Stimulated activated CD4-positive, alpha-beta T cell treated with anti-CD3 and anti-CD28 coated beads, Interleukin-12 subunit alpha, Interleukin-12 subunit beta, amount 100 ng/mL, for 4 hours (primary cell): ENCODE measurements at places on chromosomes 16 and 17.

GRCh38 chr17:8835631-8836364 lies 31.7 kb downstream of the PIK3R6 start:
- no peak for DNase-seq

- DNase-seq = no peak
These were observed 9.5 kb downstream of the MYCBPAP start for GRCh38 chr17:50517504-50518383.

- no peak for DNase-seq
These were observed 24.8 kb downstream of the CCR7 start for GRCh38 chr17:40540448-40540847.

DNA sequence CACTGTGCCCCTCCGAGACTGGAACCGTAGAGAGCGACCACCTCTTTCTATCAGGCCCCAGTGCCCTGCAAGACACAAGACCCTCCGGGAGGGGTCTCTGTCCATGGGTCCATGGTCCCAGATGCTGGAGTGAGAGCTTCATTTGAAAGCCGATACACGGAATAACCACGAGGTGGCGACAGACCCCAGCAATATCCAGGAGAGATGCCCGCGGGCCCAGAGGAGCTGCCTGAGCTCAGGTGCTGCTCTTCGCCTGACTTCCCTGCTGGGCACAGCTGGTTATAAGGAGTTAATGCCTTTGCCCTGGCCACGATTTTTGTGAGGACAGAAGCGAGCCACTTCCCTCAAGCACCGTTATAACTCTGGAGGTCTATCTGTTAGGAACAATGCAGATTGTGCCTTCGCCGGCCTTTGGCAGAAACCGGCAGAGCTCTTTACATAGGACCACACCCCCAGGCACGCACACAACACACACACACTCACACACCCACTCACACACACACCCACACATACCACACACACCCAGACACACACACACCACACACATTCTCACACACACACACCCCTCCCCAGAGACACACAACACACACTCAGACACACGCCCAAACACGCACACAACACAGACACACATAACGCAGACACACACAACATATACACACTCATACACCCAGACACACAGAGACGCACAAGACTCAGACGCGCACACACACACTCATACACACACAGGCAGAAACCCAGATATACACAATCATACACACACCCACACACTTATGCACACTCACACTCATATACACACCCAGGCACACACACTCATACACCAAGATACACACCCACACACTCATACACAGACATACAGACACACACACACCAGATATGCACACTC lies 436.4 kb downstream of the SOX9 start:
- DNase-seq = peak; percentile 45

DNA sequence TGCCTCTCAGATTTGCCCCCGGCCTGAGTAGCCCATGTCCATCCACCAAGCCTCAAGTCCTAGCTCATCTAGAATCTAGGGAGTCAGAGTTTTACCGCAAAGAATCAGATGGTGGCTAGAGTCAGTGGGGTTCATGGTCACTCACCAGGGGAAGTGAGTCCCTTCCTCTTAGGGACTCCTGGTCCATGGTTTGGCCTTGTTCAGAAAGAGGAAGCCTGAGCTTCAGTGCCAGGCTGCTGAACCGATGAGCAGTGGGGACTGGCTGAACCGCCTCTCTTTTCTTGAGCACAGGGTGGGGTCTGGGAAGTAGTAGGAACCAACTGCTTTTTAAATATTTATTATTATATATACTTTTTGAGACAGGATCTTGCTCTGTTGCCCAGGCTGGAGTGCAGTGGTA lies 160.3 kb downstream of the NTN1 start:
- DNase-seq = no peak

DNA sequence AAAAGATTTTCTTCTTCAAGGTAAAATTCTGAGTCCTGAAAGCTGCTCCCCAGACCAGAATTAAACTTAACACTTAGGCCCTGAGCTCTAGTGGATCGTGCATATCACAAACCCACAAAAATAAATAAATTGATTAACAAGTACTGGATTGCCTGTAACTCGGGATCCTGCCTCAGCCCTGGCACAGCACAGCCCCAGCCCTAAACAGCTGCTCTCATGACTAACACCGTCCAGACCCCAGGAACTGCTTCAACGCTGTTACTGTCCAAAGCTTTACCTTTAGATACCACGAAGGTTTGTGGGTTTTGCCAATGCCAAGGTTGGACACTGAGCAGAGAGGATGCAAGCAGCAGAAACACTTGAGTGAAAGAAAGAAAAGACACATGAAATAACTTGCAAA lies 172.5 kb downstream of the COPRS start:
- no peak for DNase-seq

DNA sequence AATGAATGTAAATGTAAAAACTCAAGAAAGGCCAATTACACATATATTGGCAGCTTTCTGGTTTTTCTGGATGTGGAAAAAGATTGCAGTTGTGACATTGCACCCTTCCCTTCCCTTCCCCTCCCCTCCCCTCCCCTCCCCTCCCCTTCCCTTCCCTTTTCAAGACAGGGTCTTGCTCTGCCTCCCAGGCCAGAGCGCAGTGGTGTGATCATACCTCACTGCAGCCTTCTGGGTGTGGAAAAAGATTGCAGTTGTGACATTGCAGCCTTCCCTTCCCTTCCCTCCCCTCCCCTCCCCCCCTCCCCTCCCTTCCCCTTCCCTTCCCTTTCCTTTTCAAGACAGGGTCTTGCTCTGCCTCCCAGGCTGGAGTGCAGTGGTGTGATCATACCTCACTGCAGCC lies 41.7 kb downstream of the PIK3R5 start:
- no peak for DNase-seq

GRCh38 chr16:239948-240277 lies 5.3 kb downstream of the FAM234A start:
- DNase-seq = no peak

- DNase-seq = no peak
These were observed 39.3 kb downstream of the TNFRSF13B start for GRCh38 chr17:16932611-16933010.

DNA sequence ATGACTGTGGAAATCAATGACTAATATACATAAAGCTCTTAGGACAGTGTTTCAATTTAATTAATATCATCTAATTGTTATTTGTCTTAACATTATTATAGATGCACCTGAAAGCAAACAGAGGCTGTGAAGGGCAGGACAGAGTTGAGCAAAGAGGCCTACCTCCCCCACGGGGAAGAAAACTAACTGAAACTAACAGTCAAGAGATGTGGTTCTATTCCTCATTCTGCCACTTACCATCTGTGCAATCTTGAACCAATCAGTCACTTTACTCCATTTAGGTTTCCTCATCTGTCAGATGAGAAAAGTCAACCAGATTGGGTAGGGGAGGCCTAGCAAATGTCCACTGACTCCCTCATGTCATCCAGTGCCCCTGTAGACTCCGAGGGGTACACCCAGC lies 59.1 kb downstream of the C17orf67 start:
- no peak for DNase-seq

- no peak for DNase-seq
These were observed 12.7 kb upstream of the FLYWCH1 start for GRCh38 chr16:2898831-2899563.

GRCh38 chr16:6279286-6279685 lies 1053.4 kb upstream of the RBFOX1 start:
- DNase-seq = no peak

DNA sequence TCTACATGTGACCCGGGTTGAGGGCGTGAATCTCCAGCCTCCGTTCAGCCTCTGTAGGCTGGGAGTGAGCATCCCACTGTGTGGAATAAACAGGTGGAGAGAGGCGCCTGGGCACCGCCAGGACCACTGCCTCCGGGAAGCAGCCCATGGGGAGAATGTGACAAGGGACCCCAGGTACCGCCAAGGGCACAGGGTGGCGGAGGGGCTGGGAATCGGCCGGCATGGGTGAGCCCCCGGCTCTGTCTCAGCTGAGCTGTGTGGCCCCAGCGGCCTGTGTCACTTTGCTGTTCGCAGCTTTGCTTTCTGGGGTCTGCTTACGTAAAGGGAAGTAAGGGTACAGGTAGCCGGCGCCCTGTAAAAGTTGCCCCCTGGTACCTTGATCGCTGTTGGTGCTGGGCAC lies 11.5 kb downstream of the GSE1 start:
- no peak for DNase-seq

GRCh38 chr16:66871840-66872239 lies 8.5 kb upstream of the PDP2 start:
- no peak for DNase-seq

DNA sequence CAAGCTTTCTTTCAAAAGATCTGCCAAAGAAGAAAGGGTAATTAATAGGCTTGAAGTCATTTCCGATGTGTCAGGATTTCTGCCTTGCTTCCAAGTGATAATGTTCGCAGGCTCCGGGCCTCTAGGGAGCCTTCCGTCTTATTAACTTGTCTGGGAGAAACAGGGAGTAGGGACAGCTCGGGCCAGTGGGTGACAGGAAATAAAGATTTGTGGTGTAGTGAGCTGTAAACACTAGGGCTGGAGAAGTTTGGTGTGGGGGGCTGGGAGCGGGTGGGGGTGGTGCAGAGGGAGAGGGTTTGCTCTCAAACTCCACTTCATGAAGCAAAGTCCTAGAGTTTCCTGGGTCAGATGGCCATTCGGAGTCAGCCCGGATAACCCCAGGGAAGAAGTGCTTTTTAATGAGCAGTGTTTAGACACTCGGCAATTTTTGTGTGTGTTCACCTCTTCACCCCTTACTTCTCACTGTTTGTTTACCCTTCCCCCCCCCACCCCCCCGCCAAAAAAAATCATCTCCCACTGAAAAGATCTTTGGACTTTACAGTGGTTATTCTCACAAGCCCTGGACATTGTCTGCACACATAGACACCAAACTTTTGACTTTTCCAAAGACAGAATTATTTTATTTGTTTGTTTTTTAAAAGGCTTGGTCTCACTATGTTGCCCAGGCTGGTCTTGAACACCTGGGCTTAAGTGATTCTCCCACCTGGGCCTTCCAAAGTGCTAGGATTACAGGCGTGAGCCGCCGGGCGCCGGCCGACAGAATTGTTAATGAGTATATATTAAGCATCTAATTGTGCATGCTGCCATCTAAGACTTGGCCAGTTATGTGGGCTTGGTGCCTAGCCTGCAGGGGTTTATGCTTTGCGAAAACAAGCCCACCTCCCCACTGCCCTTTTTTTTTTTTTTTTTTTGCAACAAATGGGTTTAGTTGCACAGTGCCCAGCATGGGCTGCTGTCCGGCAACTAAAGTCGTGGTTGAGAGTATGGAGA lies 196.4 kb downstream of the CCDC182 start:
- no peak for DNase-seq

- no peak for DNase-seq
These were observed 941 bp upstream of the MRPS34 start for GRCh38 chr16:1773703-1774447.

DNA sequence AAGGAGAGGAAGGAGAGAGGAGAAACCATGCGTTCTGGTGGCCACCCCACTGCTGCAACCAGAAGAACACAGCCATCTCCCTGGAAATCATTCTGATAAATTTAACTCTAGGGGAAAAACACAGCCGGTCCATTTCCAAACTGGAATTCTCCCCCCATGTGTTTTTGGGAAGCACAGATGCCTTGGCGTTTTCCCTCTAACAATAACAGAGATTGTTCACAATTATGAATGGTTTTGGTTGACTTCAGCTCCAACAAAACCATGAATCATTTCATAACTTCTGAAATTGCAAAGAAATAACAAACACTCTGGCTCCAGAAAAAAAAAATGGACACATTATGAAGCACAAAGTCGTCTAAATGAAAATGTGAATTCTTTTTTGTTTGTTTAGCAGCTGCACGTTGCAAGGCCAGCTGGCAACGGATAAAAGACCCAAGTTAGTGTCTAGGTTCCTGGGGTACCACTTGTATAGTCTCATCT lies 46.2 kb downstream of the GNAO1 start:
- no peak for DNase-seq

- DNase-seq = no peak
These were observed 43.9 kb upstream of the SREBF1 start for GRCh38 chr17:17880577-17881196.

DNA sequence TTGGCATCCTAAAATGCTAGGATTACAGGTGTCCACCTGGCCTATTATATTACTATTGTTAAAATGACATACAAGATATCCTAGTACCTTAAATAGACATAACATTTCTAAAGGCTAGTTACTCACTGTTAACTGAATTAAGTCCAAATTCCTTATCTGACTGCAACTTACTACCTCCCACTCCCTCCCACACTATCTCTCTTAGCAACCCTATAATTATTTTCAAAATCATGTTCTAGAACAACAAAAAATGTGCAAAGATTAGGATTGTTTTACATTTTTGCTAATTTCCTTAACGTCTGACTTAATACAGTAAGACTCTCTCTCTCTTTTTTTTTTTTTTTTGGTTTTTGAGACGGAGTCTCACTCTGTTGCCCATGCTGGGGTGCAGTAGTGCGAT lies 2.2 kb upstream of the ATF7IP2 start:
- DNase-seq = no peak

DNA sequence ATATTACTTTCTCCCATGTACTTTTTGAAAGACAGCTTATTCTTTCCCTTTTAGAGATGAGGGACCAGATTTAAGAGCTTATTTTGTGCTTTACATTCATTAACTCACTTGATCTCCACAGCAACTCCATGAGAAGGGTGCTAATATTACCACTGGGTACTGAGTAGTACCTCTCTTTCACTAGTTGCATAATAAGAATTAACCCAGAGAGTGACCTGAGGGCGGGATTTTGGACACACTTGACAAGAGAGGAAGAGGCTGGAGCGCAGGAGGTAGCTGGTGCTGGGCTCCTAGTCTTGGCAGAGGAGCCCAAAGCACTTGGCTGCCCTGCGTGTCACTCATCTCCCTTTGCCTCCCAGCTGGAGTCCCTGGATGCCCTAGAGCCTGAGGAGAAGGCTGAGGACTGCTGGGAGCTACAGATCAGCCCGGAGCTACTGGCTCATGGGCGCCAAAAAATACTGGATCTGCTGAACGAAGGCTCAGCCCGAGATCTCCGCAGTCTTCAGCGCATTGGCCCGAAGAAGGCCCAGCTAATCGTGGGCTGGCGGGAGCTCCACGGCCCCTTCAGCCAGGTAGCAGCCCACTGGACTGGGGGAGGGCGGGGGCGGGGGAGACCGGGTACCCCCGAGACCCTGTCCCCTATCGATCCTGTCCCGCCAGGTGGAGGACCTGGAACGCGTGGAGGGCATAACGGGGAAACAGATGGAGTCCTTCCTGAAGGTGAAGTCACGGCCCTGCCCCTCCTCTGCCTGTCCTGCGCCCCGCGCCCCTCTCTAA lies 1.7 kb upstream of the MAZ start:
- no peak for DNase-seq
